ENCODE measurements at places on chromosomes 5 and 9.

GRCh38 chr9:98809311-98810101 is 2.0 kb downstream of the GALNT12 start:
- no peak for DNase-seq

DNA sequence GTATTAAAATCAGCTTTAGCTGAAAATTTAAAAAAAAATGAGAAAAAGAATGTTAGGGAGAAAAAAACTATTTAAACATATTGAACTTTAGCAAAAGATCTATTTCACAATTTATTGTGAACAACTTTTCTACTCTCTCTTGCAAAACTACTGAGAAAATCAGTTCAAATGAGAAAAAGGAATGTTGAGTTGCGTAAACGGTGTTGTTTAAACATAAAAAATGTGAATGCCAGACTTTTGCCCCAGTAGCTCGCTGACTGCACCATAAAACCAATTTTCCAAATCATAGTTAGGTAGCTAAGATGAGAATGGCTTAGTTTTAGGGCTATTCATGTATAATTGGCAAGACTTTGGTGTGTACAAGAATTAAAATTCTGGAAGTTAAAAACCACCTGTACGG is 13.4 kb upstream of the RAD23B start:
- no peak for DNase-seq

GRCh38 chr9:14907360-14907685 is 2.9 kb downstream of the FREM1 start:
- DNase-seq: no peak

DNA sequence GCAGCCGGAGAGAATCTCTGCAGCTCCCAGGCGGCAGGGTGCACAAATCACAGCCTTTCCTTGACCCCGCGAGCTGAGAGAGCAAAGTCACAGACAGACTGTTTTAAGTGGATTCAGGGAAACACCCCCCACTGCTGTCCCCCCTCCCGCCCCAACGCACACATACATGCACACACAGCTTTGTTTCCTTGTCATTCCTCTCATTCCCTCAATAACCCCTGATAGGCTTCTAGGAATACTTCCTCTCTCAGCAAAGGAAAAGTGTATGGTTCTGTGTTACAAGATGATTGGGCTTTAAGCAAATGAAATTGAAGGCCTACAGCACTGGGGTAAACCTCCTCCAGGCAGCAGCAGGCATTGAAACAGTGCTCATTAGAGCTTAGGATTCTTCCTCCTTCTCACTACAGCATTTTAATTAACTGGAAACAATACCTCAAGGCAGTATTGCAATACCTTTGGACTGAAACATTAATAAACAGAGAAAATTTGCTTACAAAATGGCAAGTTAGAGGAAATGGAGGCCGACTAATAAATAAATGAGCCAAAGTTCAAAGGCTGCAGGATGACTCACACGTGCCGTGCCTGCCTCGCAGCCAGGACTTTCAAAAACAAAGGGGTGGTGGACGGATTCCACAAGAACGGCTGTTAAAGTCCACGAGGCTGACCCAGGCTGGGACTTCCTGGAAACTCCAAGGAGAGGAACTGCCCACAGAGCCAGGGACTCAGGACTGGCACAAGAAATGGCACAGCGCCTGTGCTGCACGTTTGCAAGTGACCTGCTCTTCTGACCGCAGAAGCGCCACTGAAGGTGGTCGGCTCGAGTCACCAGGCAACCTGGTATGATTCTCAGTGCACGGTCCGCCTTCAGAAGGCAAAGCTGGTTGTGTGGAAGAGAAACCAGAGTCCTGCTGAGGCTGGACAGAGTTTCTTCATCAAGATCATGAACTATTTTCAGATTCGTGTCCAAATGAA is 236.2 kb downstream of the SYK start:
- DNase-seq: no peak

GRCh38 chr5:65961633-65962032 is 35.3 kb downstream of the ERBIN start:
- DNase-seq: no peak

GRCh38 chr5:35804201-35804653 is 52.5 kb upstream of the IL7R start:
- no peak for DNase-seq

- no peak for DNase-seq
Measured at GRCh38 chr9:117681888-117682287, 22.3 kb upstream of the TLR4 start.

DNA sequence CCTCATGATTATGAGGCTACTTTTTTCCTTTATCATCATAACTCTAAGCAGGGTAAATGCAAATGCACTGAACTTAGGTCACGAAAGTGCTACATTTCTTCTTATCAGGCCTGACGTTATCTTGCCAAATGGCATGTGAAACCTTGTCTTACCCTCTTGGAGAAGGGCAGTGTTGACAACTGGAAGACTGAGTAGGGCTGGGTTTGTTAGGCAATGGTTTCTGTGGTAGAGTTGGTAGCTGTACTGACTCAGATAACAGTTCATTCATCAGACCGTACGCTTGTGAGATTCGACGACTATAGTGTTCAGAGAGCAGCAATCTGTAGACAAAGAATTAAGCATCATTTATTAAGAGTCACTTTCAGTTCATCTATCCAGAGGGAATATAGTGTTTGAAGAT is 127.7 kb downstream of the CPLANE1 start:
- DNase-seq: no peak

GRCh38 chr5:99349787-99350186 is 421.0 kb upstream of the CHD1 start:
- no peak for DNase-seq

GRCh38 chr5:167908606-167909005 is 382.8 kb upstream of the WWC1 start:
- no peak for DNase-seq

- DNase-seq: no peak
Measured at GRCh38 chr5:157331807-157332206, 65.9 kb downstream of the CYFIP2 start.

- no peak for DNase-seq
Measured at GRCh38 chr9:86994231-86994630, 46.9 kb upstream of the GAS1 start.

DNA sequence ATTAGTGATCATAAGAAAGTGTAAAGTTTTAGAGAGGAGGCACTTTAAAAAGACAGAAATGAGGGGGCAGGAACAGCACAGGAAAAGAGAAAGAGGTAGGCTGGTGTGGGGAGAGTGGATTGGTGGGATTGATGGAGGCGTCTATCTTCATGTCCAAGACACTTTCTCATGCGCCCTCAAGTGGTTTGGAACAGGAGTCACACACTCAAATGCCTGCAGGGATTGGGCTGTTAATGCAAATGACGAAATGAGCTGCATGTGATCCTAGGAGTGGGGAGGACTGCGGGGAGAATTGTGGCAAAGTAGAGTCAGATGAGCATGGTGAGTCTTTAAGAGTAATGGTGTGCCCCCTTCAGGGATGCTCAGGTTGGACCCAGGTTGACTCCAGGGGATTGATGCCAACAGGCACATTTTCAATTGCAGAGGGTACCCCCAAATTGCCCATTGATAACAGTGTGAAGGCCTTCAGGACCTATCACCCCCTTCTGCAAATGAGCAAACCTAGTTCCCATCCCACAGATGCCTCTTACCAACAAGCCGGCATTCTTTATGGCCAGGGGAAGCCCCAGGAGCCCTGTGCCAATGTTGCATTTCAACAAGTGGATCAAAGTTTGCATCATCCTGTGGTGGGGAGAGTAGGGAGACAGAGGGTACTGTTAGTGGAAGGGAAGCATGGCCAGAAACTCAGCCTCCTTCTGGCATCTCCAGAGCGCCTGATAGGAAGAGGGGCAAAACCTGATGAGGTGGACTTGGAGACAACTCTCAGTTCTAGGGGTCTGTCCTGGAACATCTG is 5.3 kb downstream of the SLC36A3 start:
- no peak for DNase-seq

DNA sequence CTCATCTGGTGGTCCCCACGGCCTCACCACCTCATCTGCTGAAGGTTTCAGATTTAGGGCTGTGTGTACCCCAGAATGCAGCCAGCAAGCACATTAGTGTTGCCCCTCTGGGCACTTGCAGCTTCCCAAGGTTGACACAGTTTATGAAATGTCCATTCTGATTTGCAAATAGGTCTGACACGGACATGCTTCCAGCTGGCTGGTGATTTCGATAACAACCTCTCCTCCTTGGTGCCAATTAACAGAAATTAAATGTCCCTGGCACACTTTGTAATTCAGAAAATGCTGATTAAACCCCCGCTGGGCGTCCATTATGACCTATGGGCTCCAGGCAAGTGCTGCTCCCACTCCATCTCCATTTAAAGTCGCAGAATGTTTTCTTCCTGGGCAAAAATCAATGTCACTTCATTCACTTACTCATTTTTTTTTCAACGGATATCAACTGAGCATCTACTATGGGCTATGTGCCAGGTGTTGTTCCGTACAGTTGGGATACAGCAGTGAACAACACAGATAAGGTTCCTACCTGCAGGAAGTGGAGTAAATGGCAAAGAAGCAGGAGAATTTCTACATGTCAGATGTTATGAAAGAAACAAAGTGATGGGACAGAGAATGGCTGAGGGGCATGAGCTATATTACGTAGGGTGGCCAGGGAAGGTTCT is 32.0 kb downstream of the PLAC8L1 start:
- DNase-seq: no peak

DNA sequence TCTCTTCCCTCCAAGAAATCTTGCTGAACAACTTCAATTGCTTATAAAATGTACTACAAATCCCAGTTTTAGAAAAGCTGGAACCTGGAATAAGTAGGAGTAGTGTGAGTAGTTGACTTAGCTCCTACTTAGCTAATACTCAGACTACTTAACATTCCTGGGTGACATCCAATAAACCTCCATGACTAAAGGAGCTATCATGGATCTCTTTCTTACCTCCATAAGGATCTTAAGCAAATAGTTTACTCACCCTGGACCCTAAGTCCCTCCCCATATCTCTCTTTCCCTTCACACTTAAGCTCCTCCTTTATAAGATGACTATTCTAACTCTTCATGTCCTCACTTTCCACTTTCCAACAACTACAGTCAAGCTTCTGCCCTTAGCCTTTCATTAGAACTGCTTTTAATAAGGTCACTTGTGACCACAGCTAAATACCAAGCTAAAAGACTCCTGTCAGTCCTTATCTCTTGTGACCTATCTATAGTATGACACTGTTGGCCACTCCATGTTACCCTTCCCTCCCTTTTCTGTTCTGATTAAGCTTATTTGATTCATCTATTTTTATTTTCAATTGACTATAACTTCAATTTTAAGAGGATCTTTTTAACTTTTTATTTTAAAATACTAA is 194.9 kb downstream of the RFX3 start:
- DNase-seq: no peak

Measured in LNCaP clone FGC (cell line).